ENCODE measurements at places on chromosomes 2 and 18.

GRCh38 chr2:227324642-227324994, 433 bp upstream of the MFF start:
- no peak for DNase-seq

GRCh38 chr2:159773426-159773825, 24.6 kb downstream of the CD302 start:
- DNase-seq = no peak

DNA sequence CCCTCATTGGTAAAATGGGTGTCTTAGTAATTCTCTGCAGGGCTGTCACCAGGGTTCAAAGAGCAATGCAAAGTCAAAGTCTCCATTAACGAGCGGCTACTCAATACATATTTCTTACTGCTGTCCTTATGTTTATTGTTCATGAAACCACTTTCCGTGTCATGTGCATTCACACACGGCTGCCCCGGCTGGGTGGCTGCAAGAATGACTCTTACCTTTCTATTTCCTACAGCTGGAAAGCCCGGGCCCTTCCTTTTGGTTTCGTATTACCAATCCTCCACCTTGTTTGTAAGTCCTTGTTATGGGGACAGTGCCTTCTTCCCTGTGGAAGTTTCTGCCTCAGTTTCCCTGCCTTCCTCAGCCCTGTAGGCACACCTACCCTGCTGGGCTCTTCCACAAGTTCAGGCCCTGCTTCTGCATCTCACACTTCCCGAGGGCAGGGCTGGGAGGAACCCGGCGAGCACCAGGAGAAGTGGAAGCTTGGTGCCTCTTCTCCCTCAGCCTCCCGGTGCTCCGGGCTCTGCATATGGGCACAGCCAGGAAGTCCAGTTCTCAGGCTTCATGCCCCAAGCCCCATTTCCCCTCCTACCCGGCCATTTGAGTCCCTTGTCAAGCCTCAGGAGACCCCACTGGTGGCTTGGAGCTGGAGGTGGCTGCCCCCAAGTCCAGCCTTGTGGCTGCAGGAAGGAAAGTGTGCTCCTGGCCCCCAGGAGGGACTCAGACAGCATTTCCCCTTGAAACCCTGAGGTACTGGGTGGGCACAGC, 18.7 kb upstream of the ACKR3 start:
- DNase-seq = no peak

DNA sequence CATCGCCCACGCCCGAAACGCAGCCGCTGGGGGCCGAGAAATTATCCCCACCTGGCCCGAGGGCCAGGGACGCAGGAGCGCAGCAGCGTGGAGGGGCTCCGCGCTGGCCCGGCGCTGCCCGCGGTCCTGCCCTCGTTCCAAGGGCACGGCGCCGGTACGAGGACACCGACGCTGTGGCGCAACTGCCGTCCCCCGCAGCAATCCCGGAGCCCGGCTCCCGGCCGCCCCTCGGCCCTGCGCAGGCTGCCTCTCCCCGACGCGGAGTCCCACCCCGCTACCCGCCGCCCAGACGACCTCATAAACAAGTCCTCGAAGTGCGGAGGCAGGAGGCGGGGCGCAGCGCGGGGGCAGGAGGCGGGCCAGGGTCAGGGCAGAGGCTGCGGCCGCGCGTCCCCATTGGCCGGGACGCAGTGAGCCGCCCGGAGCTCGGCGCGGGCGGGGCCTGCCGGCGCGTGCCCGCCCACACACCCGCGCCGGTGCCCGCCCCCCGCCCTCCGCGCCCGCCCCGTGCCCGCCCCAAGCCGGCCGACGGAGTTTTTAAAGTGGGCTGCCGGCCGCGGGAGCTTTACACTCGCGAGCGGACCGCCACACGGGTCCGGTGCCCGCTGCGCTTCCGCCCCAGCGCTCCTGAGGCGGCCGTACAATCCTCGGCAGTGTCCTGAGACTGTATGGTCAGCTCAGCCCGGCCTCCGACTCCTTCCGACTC, at the start of gene EPAS1:
Gene EPAS1, plus strand, starts transcription at position 568 of the 706 bp plus-strand sequence. CDS start 505 bp downstream, outside the sequence.
- DNase-seq = no peak

DNA sequence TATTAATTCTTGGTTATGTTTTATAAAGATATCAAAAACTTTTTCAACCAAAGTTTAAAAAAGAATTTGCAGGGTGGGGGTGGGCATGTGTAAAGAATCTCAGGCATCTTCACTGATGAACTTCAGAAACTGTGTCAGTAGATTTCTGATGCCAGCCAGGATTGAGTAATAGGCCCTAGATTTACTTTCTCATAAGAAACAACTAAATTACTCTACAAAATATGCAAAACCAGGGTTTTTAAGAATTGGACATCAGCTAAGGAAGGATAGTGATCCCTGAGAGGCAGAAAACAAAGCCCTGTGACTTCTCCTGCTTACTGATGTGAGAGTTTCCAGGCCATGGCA, 11.9 kb upstream of the IL1R1 start:
- no peak for DNase-seq

DNA sequence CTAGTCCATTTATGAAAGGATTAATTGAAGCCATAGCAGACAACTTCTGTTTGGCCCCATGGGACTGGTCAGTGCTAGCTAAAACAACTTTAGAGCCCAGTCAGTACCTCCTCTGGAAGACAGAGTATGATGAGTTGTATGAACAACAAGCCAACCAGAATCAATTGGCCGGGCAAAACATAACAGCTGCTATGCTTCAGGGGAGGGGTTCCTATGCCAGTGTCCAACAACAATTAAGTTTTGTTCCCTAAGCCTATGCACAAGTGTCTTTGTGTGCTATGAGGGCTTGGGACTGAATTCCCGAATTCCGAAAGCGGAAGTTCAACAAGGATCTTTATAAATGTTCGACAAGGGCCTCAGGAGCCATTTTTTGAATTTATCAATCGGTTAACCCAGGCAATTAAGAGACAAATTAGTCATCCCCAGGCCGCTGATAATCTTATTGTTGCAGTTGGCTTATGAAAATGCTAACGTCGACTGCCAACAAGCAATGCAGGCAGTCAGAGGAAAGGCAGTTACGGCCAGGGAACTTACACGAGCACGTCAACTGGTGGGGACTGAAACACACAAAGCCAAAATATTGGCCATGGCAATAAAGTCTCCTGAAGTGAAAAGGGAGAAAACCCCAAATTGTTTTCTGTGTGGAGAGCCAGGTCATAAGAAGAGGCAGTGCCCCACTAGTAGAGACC, 57.9 kb downstream of the ZNF638 start:
- no peak for DNase-seq

- no peak for DNase-seq
These were observed 68.2 kb downstream of the LRATD1 start for GRCh38 chr2:14700753-14701152.

DNA sequence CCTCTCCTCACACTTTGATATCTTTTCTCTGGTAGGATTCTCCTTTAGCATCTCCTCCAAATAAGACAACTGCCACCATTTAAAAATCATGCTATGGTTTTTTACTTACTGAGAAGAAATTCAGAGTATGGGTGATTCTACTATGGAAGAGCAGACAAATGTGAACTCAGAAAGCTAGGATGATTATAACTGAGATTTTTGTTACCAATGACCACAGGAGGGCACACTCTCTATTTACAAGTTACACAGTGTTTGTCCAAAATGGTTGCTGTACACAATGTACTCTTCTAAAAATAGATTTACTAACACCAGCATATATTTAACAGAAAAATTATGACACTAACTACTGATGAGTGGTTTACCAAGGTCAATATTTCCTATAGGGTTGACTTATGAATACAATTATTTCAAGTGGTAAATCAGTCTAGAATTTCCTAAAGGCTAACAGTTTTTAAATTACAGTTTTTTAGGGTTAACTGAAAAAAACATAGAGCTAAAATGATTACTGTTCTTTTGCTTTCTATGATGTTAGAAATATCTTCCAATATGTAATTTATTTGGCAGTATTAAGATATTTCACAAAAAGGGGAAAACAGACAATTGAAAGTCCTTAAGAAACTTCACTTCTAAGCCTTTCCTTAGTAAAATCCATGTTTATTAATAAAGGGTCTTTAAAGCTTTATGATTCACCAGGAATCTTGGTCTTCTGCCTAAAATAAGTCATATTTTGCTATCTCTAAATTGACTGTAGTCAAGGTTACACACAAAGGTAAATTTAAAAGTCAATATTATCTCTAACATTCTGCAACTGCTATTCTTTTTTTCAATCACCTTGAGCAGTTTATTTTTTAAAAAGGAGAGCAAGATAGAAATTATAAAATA, 57.2 kb downstream of the MAP4K3 start:
- no peak for DNase-seq

DNA sequence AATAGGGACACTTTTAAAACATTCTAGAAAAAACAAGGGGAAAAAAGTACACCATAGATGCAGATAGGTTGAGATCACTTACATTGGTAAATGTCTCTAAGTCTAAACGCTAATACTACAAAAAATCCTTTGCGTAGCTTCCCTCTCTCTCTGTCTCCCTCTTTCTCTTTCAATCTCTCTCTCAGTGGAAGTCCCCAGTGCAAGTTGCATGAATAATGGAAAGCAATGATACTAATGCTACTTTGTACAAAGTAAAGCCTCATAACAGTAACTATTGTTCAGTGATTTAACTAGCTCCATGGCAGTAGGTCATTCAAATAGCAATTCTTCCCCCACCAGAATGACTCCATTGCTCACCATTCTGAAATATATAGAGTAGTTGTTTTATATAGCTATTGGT, 12.8 kb downstream of the MEIS1 start:
- no peak for DNase-seq

DNA sequence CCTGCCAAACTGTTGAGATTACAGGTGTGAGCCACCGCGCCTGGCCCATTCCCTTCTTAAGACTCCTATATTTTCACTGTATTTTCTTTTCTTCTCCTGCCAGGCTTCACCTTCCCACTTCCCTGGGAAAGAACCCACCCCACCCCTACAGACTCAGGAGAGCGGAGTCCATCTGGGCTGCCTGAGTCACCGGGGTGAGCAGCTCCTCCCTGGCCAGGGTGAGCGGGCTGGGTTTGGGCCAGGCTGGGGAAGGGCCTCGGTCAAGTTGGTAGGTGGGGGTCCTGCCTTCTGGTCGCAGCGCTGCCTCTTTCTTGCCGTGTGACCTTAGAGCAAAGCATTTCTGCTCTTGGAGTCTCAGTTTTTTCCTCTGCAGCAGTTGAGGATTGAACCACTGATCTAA, 2.1 kb upstream of the GAREM2 start:
- DNase-seq = no peak

DNA sequence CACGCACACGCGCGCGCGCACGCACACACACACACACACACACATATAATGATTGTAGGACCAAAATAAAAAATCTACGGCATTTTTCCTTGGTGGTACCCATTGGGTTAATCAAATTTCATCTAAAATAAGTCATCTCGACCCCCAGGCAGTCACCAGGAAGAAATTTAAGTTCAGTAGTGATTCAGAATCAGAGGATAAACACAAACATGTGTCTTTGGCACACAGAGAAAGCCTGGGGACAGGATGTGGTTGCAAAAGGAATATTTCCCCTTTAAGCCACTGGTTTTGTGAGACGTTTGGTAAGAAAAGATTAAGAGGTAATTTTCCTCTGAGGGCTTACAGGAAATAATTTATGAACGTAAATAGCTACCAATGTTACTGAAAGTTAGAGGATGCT, 171.6 kb upstream of the PIEZO2 start:
- DNase-seq = no peak

- no peak for DNase-seq
These were observed 460.8 kb downstream of the IRS1 start for GRCh38 chr2:226338825-226339224.

- DNase-seq = no peak
These were observed 785 bp downstream of the CLASP1 start for GRCh38 chr2:121648206-121649148.

GRCh38 chr2:100624536-100624935, 61.7 kb downstream of the PDCL3 start:
- DNase-seq = no peak
